Thoracic aorta (tissue), 2 donors: ENCODE measurements at places on chromosomes 3 and 15. TPM values are rescaled to one million over a fixed set of nuclear protein-coding genes. Genes with fewer than 3 reads are reported as not detected.

- DNase-seq = no peak
Observed at GRCh38 chr15:91472316-91472756, 372.3 kb downstream of the SV2B start.

- DNase-seq = no peak
Observed at GRCh38 chr3:176692199-176692965, 504.9 kb downstream of the TBL1XR1 start.

DNA sequence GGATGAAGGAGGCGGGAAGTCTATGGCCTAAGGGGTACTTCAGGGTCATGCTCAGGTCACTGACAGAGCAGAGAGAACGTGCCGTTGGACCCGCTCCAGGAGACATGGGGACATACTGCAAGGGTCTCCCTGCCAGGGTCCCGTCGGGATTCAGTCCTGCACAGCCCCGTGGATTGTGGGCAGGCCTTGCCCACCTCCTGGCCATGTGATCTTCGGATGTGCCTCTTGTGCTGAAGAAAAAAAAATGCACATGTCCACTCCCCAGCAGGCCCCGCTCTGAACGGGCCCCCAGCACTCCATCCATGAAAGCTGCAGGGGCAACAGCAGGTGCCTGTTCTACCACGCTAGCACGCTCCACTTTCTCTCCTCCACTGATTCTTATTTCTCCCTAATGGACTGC, 22.9 kb downstream of the ST8SIA2 start:
- DNase-seq = no peak

DNA sequence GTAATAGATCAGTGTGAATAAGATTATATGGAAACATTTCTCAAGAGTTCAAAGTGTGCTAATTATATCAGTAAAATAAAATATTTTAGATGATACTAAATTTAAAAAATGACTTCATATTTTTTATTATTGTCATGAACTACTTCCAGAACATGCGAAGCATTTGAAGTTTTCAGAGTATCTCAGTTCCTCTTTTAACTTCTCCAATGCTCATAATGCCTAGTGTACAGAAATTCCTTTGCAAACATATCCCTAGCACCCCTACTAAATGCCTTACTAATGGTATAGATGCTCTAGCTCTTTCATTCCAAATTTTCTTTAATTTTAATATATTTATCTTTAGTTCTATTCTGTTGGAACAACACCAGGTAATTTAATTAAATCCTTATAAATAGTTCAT, 580.4 kb downstream of the CADM2 start:
- no peak for DNase-seq

GRCh38 chr3:197329382-197329781, 31.0 kb upstream of the DLG1 start:
- DNase-seq = no peak

Gene GPR27
- 1.3 TPM for total RNA-seq

Gene WDR48
- 29.9 TPM for total RNA-seq

Gene SGO1
- total RNA-seq = 0.14 TPM
